Ovary (tissue), 10 donors: ENCODE measurements at places on chromosomes 7 and 10. TPM values are rescaled to one million over a fixed set of nuclear protein-coding genes. Genes with fewer than 3 reads are reported as not detected.

Gene STOX1
- 1.9 TPM for polyA plus RNA-seq

Gene CCL24
- polyA plus RNA-seq, result 0.48 TPM

Gene FZD1
- polyA plus RNA-seq, result 18.9 TPM

Gene RAB18
- 98.4 TPM for polyA plus RNA-seq

Gene IDE
- polyA plus RNA-seq, result 5.8 TPM

Gene TRIL
- polyA plus RNA-seq, result 3.2 TPM

Gene FXYD4
- not detected for polyA plus RNA-seq

Gene SYT15
- polyA plus RNA-seq, result 4.6 TPM

Gene TRPV5
- not detected for polyA plus RNA-seq

Gene AVPI1
- 20.8 TPM for polyA plus RNA-seq

Gene PPP1R17
- polyA plus RNA-seq, result not detected

Gene SCD
- 21.1 TPM for polyA plus RNA-seq

Gene MALRD1
- polyA plus RNA-seq, result 1.5 TPM

Gene CUEDC2
- 76.5 TPM for polyA plus RNA-seq

Gene CFAP46
- 0.68 TPM for polyA plus RNA-seq

Gene MBL2
- polyA plus RNA-seq, result not detected

Gene LBX1
- not detected for polyA plus RNA-seq

Gene OR2A42
- polyA plus RNA-seq, result 0.65 TPM

Gene ADRA2A
- polyA plus RNA-seq, result 20.0 TPM

Gene NPSR1
- polyA plus RNA-seq, result not detected

Gene UCN3
- polyA plus RNA-seq, result not detected

Gene GATA3
- 0.24 TPM for polyA plus RNA-seq

Gene RHBDD2
- polyA plus RNA-seq, result 99.3 TPM

Gene GALNT17
- polyA plus RNA-seq, result 39.0 TPM

Gene CPA1
- 0.35 TPM for polyA plus RNA-seq

Gene TFR2
- 0.13 TPM for polyA plus RNA-seq

Gene IMMP2L
- polyA plus RNA-seq, result 29.4 TPM

Gene LDB3
- polyA plus RNA-seq, result 9.0 TPM

Gene SH2B2
- 1.4 TPM for polyA plus RNA-seq

Gene KNDC1
- 0.67 TPM for polyA plus RNA-seq

Gene BICC1
- 15.1 TPM for polyA plus RNA-seq

Gene BMPER
- polyA plus RNA-seq, result 5.4 TPM

Gene LSM5
- polyA plus RNA-seq, result 45.3 TPM
